SK-N-SH (cell line): ENCODE measurements at places on chromosomes 11 and 22. TPM values are rescaled to one million over a fixed set of nuclear protein-coding genes. Genes with fewer than 3 reads are reported as not detected.

The TIGD3 gene
- polyA plus RNA-seq: 0.34 and 0.41 TPM in 2 replicates

DNA sequence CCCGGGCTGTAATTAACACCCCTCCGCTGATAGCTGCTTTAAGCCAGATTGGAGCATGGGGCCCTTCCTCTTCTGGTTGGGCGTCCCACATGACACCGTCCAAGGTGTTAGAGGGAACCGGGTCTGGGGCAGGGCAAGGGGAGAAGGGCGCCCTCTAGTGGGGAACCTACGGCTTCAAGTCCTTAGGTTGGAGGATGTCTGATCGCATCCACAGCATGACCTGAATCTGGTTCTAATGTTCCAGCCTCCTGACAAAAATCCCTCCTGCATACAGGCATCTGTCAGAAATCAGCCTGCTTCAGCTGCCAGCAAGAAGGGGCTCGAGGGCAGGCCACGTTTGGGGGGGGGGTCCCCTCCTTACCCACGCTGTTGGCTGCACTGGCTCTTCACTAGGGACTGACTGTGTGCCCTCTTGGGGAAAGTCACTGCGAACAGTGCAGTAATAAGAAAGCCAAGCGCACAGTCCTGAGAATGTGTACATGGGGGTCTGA lies 94.2 kb upstream of the TBCEL start:
- DNase-seq: peak; percentile 72

DNA sequence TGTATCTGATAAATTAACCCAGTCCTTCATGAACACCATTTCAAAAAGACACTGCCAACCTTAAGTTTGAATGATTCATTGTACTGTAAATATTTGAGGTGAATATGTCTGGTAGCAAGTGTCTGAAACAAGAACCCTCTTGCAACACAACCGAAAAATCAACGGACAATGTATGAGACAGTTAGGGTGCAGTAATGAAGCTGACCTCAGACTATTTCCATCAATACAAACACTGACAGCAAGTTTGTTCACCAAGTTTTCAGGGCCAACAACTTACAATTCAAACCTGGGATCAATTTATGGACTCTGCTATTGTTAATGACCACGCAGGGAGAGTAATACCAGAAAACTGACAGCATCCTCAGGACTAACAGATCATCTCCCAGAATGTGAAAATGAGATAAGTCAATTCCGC lies 126.3 kb downstream of the CADM1 start:
- DNase-seq: no peak

- no peak for DNase-seq
Measured at GRCh38 chr11:34988294-34989255, 72.2 kb downstream of the PDHX start.

The OR51B4 gene
- 0.07 and 0.29 TPM in 2 replicates for polyA plus RNA-seq

GRCh38 chr11:122253589-122254231 lies 137.7 kb upstream of the BLID start:
- no peak for DNase-seq

- DNase-seq: no peak
Measured at GRCh38 chr11:77474684-77475060, 778 bp upstream of the PAK1 start.

The OVOL1 gene
- polyA plus RNA-seq: not detected in 2 replicates

The HBB gene
- not detected in 2 replicates for polyA plus RNA-seq

The TTLL1 gene
- 14.0 and 14.3 TPM in 2 replicates for polyA plus RNA-seq

GRCh38 chr22:48709453-48709852 lies 1118.2 kb downstream of the BRD1 start:
- no peak for DNase-seq

- no peak for DNase-seq
Measured at GRCh38 chr11:11808992-11809615, 32.7 kb upstream of the USP47 start.
